Frontal cortex (tissue), 4 donors: ENCODE measurements at places on chromosomes 7 and 10.

GRCh38 chr10:1137499-1138163 is 81.4 kb downstream of the WDR37 start:
- no peak for DNase-seq

GRCh38 chr10:86668297-86669165 is at the start of gene LDB3:
Gene LDB3, plus strand, starts transcription at chr10:86668511. Its CDS starts 181 bp downstream, at chr10:86668692.
- DNase-seq, result no peak

- DNase-seq, result peak; percentile 80
These were observed 67.5 kb downstream of the PWWP2B start for GRCh38 chr10:132464256-132465192.

GRCh38 chr10:60144099-60144498 is 237.7 kb upstream of the CCDC6 start:
- no peak for DNase-seq

DNA sequence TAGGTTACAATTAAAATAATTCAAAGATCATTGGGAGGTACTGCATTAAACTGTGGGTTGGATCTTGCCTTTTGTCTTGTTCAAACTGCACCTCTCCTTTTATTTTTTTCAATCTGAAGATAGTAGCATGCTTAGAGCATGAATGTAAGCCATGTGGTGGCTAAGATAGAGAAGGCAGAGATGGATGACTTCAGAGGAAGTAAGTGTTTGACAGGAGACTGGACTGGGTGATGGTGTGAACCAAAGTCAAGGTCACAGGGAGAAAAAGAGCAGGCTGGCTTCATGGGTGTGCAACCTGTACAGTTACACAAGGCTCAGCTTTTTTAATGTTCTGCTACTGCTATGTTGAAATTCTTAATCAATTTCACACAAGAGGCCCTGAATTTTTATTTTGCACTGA is 85.6 kb downstream of the ZEB1 start:
- no peak for DNase-seq

DNA sequence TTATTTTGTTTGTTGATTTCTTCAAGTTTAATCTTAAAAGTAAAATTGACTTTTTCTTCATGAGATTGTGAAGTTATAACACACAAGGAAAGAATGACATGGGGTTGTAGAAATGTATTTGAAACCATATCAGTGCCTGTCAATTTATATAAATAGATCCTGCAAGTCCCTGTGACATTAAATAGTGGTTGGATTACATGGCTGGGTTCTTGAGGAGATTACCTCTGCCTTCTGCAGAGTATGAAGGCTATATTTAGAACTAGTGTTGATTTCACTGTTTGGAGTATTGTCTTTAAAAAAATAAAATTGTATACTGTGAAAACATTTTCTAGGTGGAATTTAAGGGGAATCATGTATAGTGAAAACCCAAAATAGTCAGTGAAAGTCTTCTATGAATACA is 385.8 kb upstream of the SMIM30 start:
- DNase-seq, result no peak

- DNase-seq, result no peak
These were observed 65.4 kb upstream of the APBB1IP start for GRCh38 chr10:26372513-26373354.

GRCh38 chr10:132142396-132143161 is 44.2 kb upstream of the DPYSL4 start:
- peak; percentile 85 for DNase-seq

DNA sequence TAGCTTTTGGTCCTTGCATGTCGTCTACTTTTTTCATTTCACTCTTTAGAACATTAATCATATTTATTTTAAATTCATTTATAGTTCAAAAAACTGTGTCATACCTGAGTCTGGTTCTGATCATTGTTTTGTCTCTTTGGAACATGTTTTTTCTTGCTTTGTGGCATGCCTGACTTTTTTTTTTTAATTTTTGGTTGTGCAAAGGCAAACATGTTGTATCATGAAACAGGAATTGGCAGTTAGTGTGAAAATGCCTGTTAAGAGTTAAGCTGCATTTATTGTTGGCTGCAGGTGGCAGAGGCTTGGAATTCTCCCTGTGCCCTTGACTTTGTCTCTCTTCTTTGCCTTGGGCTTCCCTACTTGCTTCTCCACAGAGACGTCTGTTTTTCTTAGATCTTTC is 525.0 kb upstream of the ADARB2 start:
- no peak for DNase-seq

DNA sequence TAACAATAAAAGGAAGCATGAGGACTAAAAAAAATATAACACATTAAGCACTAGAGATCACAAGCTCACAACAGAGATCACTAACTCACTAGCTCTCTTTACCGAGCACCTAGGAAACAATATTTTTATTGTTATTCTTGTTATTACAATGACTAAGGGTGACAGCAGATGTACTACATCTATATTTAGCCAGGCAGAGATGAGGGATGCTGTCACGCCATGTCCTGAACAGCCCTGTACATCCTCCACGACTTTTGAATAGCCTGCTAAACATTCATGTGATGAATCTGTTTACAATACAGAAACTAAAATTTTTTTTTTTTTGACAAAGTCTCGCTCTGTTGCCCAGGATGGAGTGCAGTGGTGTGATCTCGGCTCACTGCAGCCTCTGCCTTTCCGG is 22.7 kb downstream of the FAM133B start:
- DNase-seq, result no peak

- no peak for DNase-seq
These were observed 308.1 kb downstream of the SFMBT2 start for GRCh38 chr10:7102557-7103349.

DNA sequence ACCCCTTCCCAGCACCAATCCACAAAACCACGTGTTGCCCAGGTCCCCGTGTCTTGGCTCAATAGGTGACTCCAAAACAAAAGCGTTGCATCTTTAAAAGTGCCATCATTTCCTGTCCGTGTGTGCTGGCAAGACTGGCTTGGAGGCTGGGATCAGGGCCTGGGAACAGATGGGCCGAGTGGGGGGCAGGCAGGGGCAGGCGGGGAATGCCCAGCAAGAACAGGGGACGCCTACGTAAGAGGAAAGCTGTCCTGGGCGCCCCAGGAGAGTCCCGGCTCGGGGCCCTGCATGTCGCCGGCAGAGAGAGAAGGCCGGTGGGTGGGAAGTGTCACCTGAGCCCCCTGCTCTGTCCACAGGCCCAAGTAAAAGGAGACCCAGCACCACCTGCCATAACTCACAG is 86.5 kb downstream of the PAXIP1 start:
- DNase-seq, result no peak

- DNase-seq, result no peak
These were observed 68.0 kb upstream of the PPP1R3C start for GRCh38 chr10:91700788-91701444.

- DNase-seq, result no peak
These were observed 189.9 kb upstream of the CXCL12 start for GRCh38 chr10:44574596-44575480.

- DNase-seq, result no peak
These were observed 59.0 kb downstream of the DOCK1 start for GRCh38 chr10:126964190-126964589.

DNA sequence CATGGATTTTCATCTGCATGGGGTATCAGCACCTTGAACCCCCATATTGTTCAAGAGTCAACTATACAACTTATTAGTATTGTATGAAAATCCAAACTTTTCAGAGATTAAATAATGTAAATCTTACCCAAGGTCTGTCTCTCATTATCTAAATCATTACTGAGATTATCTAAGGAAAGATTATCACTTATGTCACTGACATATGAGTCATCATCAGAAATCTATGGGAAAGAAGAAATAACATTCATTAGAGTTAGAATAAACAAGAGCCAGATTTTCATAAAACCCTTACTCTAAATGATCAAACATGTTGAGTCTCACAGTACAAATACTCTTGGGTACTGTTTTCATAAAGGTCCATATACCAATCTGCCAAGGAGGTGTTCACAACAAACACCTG is 83.3 kb upstream of the GSDME start:
- no peak for DNase-seq

GRCh38 chr10:3668966-3669330 is 116.1 kb downstream of the KLF6 start:
- no peak for DNase-seq

DNA sequence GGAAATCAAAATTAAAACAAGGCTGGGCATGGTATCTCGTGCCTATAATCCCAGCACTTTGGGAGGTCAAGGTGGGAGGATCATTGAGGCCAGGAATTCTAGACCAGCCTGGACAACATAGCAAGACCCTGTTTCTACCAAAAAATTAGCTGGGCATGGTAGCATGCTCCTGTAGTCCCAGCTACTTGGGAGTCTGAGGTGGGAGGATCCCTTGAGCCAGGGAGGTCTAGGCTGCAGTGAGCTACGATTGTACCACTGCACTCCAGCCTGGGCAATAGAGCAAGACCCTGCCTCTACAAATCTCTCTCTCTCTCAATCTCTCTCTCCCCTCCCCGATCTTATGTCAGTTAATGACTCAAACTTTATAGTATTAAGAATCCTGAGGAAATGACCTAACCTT is 3.8 kb downstream of the KPNA7 start:
- no peak for DNase-seq

DNA sequence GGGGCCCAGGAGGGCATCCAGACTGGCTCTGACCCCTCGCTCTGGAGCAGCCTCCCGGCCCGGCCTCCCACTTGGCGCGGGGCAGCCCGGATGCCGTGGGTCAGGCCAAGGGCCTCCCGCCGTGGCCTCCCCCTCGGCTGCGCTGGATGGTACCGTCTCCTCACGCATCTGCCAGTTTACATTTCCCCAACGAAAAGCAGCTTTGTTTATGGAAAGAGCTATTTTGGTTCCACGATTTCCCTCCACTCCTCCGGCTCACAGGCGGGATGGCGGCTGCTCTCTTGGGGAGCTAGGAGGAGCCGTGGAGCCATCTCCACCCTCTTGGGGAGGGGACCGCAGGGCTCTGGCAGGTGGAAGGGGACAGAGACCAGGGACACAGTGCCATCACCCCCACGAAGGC is 93.2 kb upstream of the MYL10 start:
- DNase-seq, result no peak

DNA sequence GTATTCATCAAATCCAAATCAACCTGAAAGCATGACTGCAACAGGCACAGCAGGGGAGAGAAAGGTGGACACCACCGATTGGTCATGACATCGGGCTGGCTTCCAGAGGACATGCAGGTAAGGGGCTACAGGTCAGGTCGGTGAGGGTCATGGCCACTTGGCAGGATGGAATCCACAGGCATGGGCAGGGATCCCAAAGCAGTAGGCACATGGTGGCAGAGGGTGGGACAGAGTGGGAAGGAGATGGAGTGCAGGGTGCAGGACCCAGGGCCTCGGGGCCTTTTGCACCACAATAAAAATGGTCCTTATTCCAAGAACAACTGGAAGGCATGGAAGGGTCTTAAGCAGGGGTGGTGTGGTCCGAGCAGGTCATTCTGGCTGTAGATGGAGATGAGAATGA is 33.0 kb downstream of the C10orf90 start:
- DNase-seq, result no peak

GRCh38 chr10:63504145-63504881 is 16.9 kb upstream of the REEP3 start:
- DNase-seq, result no peak

DNA sequence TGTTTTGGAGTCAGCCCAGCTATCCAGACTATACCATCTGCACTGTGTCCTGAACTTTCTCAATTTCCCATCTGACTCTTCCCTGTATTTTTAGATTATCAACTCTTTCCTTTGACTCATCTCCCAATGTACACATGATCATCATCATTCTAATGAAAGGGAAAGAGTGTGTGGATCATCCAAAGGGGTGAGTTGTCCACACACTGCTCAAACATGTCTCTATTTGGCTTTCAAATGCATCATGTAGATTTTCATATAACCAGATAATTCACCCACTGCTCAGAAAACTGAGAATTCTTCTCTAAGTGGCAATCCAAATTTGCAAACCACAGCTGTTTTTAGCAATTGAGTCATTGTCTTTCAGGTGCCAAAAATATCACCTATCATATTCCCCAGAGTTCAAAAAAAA is 190.2 kb upstream of the HPS1 start:
- DNase-seq, result no peak

GRCh38 chr7:144527051-144527471 is 123.6 kb upstream of the NOBOX start:
- DNase-seq, result no peak

- no peak for DNase-seq
These were observed 193.9 kb downstream of the NXPH1 start for GRCh38 chr7:8627325-8627724.

DNA sequence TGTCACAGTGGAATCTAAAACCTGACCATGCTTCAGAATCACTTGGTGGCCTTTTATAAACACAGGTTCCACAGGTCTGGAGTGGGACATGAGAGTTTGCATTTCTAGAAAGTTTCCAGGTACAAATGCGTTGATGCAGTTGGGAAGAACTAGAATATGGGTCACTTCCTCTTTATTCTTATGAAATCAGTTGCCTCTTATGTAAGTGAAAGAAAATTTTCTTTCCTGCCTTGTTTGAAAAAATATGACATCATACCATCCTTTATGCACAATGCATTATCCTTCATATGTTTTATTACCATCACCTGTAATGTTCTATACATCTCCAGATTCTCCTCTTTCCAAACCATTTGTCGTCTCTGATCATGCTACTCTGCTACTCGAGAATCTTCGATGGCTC is 44.0 kb downstream of the PLXNA4 start:
- DNase-seq, result no peak

DNA sequence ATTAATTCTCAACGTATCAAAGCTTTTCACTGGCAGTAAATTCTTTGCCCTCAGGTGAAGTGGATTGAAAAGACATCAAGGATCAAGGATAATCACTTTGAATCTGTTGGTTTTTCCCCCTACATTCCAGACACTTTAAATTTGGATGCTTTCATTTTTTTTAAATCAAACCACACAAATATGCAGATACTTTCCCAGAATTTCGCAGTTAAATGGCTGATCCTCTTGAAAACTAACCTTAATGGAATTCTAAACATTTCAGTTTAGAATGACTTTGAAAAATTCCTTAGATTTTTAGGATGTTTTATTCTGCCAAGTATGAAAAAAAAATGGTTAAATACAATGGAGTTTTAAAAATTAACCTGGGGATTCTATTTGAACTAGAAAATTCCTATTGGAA is 325.9 kb downstream of the GFRA1 start:
- no peak for DNase-seq

DNA sequence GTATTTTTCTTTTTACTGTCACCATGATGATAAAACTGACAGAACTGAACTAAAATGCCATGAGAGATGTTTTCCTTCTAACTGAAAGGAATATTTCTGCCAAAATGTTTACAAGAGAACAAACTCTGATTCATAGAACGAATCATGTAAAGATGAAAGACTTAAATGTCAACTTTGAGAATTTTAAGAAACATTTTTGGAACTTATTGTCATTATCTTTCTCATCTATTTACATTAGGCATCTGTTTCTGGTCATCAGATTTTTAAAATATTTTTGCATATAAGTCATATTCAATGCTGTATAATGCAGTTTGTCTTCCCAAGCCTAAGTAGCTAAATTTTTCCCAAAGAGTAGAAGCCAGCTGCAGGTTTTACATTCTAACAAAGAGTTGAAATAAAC is 358.5 kb downstream of the TFEC start:
- no peak for DNase-seq

- no peak for DNase-seq
These were observed 16.2 kb downstream of the OPTN start for GRCh38 chr10:13115832-13116803.
